ENCODE measurements at places on chromosomes 5 and 9.

DNA sequence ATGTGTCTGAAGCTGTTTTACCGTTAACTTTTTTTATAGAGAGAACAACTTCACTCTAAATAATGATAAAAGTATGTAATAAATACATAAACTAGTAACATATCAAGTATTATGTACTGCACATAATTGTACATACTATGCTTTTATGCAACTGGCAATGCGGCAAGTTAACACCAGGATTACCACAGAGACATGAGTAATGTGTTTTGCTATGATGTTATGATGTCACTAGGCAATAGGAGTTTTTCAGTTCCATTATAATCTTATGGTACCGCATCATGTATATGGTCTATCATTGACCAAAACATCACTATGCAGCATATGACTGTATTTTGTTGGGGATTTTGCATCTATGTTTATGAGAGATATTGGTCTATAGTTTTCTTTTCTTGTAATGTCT lies 326.4 kb upstream of the TARS1 start:
- no peak for DNase-seq

DNA sequence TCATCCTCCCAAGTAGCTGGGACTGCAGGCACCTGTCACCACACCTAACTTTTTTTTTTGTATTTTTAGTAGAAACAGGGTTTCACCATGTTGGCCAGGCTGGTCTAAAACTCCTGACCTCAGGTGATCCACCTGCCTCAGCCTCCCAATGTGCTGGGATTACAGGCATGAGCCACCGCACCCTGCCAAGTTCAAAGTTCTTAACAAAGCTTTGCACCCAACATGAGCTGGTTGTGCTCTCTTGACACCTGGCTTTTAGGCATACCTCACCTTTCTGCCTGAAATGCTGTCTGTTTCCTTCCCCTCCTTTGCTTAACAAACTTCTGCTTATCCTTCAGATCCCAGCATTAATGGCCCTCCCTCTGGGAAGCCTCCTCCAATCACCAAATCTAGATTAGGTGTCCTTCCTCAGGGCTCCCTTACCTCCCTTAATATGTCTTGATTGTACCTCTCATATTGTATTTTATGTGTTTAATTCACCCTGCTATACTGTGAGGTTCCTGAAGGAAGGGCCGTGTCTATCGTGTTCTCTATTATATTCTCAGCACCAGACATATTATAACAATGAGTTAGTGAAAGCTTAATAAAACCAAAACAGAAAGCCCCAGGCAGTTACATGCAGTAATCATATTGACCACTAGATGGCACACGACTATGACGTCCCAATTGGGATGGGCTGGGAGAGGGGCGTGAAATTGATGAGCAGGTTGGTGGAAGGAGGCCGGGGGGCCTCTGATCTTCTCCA lies 62.9 kb upstream of the PPARGC1B start:
- DNase-seq: no peak

- no peak for DNase-seq
Observed at GRCh38 chr5:144659634-144660227, 489.1 kb downstream of the KCTD16 start.

GRCh38 chr9:135906291-135907005 lies 898 bp downstream of the CAMSAP1 start:
- no peak for DNase-seq

DNA sequence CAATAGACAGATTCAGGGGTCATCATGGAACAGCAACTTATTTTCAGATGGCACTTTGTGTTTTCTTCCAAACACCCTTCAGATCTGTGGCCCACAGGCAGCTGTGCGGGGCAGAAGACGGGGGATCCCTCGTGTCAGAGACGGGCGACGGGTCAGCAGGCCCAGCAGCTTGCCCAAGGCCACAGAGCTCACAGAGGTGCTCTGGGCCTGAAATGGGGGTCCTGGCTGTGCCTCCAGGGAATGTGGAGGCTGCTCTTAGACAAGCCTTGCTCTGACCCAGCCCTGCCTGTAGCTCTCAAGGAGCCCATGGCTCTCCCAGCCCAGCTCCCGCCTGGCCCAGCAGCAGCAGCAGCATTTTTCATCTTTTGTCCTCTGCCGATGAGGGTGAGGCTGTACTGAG lies 40.9 kb upstream of the SARDH start:
- DNase-seq: no peak

GRCh38 chr9:72875221-72875620 lies 77.6 kb downstream of the ALDH1A1 start:
- no peak for DNase-seq

DNA sequence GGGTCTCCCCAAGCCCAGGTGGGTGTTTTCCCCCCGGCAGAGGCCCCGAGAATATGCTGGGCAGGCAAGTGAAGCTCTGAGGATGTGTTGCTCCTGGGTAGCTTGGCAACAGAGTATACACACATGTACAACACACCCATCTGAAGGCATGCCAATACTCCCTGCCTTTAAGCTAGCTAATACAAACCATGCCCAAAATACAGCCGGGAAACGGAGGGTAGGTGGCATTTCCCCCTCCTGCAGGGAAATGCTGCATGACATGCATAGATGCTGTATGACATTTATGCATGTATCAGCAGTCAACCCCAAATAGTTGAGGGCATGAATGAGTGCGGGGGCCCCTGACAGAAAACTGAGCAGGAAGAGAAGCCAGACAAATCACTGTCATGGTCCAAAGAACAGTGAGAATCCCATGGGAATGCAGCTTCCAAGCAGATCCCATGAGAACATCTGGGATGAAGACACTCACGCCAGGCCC lies 614.1 kb downstream of the EBF1 start:
- DNase-seq: no peak

GRCh38 chr9:87959916-87960581 lies 14.3 kb downstream of the CDK20 start:
- no peak for DNase-seq

DNA sequence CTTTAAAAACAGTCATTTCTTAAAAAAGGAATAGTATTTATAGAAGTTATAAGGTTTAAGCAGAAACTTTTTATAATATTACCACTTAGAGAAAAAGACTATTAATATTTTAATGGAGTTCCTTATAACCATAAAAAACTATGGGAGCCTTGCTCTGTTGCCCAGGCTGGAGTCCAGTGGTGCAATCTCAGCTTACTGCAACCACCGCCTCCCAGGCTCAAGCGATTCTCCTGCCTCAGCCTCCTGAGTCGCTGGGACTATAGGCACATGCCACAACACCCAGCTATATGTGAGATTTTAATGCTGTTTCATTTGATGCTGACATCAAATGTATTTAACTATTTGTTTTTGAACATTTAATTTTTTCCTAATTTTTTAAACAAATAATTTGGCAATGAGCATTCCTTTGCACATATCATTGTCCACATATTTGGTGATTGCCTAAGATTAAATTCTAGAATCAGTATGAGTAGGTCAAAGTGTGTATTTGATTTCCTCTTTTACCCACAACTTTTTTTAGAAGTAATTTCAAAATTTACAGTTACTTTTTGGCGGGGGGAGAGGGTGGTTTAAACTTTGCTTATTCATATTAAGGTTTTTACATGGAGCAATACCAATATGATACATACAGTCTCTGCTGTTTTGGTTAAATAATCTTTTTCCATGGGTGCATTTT lies 235.5 kb downstream of the ARHGEF28 start:
- DNase-seq: no peak

GRCh38 chr5:178330791-178331404 lies 98.3 kb upstream of the PHYKPL start:
- no peak for DNase-seq

DNA sequence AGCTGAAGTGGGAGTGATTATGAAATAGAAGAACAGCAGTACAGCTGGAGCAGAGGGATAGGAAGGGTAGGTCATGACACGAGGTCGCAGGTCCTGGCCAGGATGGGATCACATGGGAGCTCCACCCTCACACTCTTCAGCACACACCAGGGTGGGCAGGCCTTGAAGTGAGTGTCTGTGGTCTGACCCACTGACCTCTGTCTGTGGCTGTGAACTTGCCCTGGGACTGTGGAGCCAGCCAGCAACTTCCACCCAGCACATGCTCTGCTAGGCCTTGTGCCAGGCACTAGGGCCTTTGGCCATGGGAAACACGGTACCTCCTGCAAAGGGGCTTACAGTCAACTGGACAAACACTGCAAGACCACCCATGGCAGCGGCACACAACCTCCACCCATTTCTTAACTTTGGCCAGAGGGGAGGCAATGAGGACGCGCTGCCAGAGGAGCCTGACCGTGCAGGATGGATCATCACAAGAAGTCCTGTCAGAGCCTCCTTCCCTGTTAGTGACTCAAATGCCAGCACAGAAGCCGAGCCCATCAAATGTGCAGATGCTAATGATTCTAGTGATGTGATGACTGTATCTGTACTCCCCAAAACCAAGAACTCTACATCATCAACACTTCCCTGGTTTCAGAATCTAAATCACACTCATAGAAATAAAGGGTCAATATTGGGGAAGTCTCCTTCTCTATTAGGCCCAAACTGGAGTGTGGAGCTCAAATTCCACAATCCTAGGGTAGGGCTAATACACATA lies 113.6 kb downstream of the DPYSL3 start:
- DNase-seq: no peak

- no peak for DNase-seq
Observed at GRCh38 chr5:76818844-76819831, at the start of gene F2RL1. F2RL1 (plus strand) TSS chr5:76819030; CDS start chr5:76819183, 153 bp downstream.

DNA sequence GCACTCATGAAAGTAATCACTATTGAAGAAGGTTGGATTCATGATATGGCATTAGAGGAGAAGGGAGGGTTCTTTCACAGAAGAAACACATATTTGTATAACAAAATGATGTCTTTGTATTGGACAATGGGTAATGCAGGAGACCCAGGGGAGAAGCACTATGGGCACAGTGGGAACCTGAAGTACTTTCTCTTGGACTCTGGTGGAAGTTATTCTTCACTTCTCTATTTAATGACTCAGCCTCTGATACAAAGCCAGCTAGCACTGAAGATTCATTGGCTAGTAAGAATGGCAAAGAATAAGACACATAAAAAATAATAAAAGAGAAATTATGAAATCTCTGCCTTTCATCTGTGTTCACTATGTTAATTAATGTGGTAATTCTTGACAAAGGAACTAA lies 149.9 kb upstream of the PRR16 start:
- DNase-seq: no peak

DNA sequence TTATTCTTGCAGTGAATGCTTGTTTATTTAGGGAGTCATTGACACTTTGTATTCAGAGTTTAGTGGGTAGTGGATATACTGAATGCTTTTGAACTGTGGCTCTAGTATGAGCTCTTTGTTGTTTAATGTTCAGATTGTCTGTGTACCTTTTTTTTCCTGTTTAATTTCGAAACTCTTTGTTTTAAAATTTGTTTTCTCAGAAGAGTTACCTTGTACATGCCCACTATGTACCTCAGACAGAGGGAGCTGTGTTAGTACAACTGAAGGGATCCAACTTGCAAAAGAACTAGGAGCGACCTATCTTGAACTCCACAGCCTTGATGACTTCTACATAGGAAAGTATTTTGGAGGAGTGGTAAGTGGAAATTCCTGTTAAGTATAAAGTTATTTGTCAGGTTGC lies 17.0 kb downstream of the RHOBTB3 start:
- no peak for DNase-seq

DNA sequence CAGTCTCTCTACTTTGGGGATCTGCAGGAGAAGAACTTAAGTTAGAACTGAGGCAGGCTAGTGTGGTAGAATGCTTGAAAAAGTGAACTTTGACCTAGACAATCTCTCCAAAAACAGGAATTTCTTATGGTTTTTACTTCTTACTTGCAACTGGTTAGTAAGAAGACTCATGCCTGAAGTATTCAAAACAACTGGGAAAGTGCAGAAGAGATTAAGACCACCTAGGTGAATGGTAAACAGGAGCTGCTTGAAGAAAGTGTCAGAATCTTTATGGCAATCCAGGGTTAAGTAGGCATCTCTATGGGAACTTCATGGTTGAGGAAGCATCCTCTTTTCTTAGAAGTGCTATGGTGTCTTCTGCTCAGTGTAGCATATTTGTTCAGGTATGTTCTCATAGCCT lies 428.6 kb upstream of the TLE4 start:
- no peak for DNase-seq

- no peak for DNase-seq
Observed at GRCh38 chr5:40041452-40041851, 616.7 kb upstream of the DAB2 start.

DNA sequence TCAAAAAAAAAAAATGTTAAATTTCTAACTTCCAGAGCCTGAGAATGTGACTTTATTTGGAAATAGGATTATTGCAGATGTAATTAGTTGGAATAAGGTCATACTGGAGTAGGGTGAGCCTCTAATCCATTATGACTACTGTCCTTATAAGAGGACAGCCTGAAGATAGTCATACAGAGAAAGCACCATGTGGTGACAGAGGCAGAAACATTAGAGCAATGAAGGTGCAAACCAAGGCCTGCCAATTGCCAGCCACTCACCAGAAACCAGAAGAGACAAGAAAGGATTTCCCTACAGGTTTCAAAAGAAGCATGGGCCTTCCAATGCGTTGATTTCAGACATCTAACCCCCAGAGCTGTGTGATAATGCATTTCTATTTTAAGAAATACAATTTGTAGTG lies 659.2 kb upstream of the CHD1 start:
- no peak for DNase-seq

DNA sequence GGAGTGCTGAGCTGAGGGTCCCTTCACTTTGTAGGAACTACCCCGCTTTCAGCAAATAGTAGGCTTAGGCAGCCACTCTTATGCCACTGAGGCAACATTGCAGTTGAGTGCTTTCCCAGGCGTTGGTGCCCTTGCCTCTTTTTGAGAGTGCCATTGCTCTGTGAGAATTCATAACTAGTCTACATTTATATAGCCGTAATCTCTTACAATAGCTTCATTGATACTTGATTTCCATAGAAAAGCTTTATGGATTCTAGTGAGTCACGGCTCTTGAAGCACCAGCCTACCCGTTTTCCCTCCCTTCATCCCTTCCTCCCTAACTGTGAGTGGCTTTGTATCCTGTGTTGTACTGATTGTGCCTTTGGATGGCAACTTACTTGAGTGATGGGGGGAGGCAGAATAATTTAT lies 283.9 kb downstream of the AOPEP start:
- no peak for DNase-seq

DNA sequence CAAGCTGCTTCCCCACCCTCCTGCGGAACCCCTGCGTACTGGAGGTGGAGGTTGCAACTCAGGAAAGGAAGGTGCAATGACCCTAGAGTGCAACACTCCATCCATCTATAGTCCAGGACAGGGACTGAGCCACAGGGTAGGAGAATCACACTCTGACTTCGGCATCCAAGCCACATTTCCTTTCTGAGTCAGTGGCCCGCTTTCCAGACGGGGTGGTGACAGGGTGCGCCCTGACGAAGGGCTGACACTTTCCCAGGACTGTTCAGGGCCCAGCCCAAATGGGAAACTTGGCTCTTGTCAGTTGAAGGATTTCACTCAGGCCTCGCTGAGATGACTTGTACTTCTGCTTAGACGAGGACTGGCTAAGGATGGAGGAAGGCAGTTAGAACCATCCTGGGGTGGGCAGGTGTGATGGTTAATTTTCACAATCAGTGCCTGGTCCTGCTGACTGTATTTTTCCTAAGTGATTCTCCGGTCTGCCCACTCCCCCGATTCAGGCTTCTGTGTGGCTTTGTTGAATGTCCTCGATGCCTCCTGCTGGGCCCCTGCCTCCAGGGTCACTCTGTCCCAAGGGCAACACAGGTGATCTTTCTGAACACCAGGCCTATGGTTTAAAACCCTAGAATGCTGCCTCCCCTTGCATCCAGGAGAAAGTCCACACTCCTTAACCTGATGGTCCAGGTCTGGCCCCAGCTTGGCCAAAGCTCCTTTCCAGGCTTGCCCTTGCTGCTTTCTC lies 228.1 kb downstream of the FSTL4 start:
- DNase-seq: no peak

GRCh38 chr9:113602126-113603047 lies 138.9 kb downstream of the RGS3 start:
- DNase-seq: peak; percentile 15
